NCI-H187 treated with DMSO at 0.1 percent for 48 hours (cell line): ENCODE measurements at places on chromosomes 16 and 17.

DNA sequence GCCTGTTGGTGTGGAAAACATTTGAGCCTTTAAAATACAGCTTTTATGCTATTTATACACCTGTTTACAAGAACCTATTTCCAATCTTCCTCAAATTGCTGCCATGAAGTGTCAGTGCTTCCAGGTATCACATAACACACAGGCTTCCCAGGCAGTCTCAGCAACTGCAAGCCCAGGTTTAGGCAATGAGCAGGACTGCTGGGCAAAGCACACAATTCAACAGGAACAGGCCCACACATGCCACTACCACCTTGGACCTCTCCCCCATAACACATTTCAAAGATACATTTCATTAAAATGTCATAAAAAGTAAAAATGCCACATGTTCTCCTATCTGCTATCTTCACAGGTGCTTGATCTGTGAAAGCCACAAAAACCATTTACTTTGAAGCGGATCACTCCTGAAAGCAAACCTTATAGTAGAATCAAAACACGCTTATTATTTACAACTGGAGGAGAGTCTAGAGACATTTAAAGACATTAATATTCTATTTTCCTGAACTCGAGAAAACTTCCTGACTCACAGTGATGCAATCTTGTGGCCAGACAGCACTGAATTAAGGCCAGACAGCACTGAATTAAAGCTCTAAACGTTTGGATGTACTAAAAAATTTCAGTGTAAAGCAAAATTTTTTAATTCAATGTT is 31.5 kb downstream of the ANKFY1 start:
- DNase-seq, result peak; percentile 34

DNA sequence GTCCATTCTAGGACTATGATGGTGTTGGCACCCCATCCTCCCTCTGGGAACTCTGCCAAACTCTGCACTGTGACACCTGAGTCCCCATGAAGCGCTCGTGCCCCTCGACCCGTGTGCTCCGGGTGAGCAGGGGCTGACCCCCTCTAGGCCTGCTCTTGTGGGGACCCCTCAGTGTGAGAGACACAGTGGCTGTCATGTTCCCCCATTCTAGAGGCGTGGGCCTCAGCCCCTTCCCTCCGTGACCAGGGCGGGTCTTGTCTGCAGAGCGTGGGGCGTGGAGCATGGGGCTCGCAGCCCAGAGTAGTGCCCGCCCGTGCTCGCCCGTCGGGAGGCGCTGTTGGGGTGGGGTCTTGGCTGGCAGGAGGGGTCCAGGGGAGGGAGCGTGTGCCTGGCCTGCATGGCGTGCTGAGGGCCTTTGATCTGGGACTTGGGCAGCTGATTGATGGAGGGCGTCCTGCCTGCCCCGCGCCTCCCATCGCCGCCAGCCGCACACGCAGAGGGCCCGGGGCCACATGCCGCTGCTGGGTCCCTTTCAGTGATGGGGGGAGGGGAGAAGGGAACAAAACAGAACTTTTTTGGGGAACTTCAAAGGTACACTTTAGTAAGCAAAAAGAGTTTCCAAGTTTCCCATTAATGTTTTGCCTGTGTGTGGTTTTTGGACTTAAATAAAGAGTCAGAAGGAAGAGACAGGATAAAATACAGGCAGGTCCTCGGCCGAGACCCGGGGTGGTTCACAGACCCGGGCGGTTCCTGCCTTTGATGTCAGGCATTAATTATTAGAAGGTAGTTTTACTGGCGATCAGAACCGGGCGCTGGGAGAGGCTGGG is 22.5 kb downstream of the CENPX start:
- DNase-seq, result no peak

- DNase-seq, result no peak
Measured at GRCh38 chr17:80265205-80266068, 4.8 kb downstream of the RNF213 start.

DNA sequence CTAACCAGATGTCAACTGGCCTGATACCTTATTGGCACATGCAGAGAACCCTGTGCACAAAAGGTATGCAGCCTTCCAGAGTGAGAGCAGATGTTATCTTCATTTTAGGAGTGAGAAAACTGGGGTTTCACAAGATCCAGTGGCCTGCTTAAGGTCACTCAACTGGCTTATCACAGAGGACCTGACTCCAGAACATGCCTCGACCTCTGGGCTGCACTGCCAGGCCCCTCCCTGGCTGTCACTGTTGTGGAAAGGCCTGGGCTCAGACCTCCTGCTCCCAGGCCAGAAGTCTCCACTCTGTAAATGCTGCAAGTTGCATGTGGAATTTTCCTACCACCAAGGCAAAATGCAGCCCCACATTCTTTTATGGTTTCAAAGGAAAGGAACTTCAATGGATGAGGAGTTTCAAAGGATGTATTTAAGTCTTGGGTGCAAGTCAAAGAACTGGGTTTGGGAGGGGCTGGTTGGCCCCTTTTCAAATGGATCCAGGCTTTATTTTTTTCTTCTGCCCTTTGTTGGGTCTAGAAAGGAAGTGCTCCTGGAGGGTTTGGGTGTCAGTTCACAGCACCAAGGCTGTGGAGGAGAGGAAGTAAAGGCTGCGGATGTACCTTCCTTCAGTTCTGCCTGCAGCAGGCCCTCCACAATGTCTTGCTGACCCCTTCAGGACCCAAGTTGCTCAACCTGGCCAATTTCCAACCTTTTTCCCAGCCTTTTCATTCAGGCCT is 30.4 kb upstream of the SMPD3 start:
- DNase-seq, result no peak

GRCh38 chr16:2458887-2459646 is 842 bp upstream of the TEDC2 start:
- no peak for DNase-seq

GRCh38 chr16:80993834-80994233 is 12.9 kb downstream of the CMC2 start:
- DNase-seq, result no peak

DNA sequence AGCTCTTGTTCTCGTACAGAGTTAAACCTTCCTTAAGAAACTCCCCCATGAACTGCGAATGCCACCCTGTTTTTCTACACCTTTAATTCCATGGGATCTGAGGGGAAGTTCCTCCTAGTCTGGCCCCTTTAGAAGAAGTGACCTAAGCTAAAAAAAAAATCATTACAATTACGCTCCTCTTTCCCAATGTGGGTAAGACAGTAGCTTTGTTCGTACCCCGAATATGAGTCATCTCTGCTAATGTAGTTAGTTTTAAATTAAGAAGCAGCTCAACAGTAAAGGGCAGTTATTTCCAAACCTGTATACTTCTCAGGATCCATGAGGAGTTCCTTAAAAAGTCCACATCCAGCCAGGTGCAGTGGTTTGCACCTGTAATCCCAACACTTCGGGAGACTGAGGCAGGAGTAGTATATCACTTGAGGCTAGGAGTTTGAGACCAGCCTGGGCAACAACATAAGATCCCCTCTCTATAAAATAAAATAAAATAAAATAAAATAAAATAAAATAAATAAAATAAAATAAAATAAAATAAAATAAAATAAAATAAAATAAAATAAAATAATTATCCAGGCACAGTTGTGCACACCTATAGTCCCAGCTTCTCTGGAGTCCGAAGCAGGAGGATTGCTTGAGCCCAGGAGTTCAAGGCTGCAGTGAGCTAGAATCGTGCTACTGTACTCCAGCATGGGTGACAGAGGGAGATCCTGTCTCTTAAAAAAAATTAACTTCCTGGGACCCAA is 26.1 kb downstream of the RCVRN start:
- DNase-seq, result no peak

DNA sequence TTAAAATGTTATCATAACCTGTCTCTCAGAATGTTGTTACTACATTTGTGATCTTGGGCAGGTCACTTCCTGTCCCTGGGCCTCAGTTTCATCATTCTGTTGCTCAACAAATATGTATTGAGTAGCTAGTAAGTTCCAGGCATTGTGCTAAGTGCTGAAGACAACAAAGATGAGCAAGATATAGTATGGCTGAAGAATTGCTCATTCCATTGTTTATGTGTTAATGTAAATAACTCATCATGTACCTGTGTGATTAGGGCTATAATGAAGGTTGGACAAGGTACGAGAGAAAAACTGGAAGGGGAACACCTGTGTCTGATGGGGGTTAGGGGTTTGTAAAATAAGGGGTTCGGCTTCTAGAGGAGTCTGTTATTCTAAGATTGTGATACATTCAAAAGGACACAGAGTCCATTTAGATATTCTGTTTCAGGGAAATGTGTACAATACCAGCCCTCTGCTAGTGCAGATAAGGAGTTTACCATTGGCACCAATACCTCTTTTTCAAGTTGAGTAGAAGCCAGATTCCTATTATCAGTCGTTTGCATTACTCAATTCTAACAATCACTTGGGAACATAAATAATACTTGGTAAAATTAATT is 20.0 kb downstream of the TUBG1 start:
- no peak for DNase-seq

DNA sequence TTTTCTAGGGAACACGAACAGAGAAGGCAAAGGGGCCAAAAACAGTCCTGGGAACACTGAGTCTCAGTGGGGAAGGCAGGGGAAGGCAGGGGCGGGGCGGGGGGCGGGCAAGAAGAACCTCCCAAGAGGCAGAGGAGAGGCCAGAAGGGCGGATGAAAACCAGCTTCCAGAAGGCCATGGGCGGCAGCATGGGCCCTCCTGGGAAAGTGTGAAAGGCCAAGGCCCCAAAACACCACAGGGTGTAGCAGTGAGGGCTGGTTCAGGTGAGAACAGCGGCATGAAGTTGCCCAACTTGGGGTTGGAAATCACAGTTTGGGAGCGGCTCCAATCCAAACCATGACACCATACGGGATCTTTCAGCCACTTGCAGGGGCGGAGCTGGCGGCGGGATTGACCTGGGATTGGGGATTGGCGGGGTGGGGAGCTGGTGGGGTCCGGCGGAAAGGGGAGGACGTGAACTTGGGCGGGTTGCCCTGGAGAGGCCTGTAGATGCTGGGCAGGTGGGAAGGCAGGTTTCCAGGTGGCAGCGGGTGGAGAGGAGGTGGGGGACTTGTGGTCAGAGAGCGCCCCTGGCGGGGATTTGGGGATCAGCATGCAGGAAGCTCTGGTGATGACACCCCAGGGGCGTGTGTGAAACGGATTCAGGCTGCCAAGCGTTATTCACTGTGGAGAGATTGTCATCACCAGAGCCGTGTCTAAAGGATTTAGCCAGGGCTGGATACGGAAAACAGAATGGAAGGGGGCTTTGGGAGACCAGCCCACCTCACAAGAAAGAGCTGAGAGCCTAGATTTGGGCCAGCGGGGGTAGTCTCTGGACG is 80.9 kb downstream of the ARHGAP23 start:
- no peak for DNase-seq

DNA sequence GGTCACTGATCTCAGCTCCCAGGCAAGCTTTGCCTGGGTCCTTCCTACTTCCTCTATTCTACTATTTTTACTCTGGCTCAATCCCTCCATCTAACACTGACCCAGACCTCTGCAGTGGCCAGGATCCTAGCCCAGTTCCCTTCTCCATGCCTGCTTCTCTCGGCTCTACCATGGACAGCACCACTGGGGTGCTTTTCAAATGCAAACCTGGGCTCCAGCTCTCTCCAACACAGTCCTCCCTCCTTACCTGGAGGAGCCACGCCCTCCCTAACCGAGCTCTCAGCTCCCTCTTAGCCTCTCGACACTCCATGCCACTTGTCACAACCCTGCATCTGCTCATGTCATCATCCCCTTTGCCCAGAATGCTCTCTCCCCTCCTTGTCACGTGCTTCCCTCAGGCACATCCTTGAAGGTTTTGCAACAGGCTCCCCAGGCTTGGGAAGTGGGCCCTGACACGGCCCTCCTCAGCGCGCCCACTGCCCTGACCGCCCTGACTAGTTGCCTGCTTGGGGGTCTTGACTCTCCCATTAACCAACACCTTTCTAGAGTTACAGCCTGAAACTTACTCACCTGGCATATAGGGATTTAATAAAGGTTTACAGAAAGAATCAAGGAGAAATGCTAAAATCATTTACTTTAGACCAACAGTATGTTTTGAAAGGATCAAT is 41.6 kb downstream of the MARF1 start:
- DNase-seq, result no peak

- DNase-seq, result no peak
Measured at GRCh38 chr16:77596261-77596660, 126.1 kb upstream of the NUDT7 start.

GRCh38 chr17:18995220-18995619 is 9.3 kb downstream of the FAM83G start:
- no peak for DNase-seq
